ENCODE measurements at places on chromosomes 5 and 9.

DNA sequence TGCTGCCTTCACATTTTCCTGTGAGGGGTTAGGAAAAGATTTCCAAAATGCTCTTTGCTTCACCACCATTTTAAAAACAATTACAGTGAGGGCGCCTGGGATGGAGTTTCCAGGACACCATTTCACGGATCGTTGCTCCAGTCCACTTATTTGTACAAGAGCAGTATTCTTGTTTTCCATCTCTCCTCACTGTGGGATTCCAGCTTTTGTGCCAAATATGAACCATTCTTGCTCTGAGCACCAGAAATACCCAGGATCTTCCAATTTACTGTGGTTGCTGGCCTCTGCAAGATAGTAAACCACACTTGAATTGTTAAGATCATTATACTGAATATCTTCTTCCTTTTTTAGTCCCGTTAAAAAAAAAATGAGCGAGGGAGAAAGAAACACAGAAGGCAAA, 899.5 kb downstream of the TLE1 start:
- DNase-seq = no peak

- DNase-seq = no peak
Observed at GRCh38 chr5:156683509-156683908, 166.6 kb upstream of the PPP1R2B start.

DNA sequence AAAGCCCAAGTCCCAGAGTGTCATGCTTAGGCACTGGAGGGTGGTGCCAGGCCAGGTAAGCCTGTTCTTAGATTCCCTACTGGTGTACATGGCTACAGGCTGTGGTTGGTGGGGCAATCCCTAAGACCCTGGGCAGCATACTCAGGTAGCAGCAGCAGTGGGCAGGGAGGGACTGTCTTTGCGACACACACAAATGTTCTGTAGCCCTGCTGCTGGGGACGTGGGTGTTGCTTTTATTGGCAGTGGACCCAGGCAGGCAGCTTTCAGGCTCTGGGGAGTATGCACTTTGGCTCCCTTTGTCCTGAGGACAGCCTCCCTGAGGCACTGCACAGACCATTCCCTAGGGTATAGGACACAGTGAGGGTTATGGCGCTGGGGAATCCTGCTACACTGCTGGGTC, 137.1 kb upstream of the ADAMTS19 start:
- DNase-seq = no peak

GRCh38 chr9:115799734-115800133, 353.9 kb upstream of the PAPPA start:
- DNase-seq = no peak

DNA sequence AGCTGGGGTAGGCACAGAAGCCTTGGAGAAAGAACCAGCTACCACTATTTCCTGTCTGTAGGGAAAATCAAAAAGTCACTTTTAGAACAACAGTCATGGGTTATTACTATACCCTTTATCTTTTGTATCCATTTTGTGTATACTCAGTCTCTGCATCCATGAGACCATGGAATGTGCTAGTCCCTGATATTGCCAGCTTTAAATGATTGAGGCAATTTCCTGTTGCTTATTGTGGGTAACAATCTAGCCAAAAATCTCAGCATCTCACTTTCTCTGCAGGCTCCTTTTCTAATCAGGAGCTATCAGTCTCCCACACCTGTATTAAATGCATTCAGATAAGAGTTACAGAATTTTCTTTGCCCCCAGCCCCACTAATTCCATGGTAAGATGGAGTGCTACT, 968 bp upstream of the KDM3B start:
- DNase-seq = no peak

DNA sequence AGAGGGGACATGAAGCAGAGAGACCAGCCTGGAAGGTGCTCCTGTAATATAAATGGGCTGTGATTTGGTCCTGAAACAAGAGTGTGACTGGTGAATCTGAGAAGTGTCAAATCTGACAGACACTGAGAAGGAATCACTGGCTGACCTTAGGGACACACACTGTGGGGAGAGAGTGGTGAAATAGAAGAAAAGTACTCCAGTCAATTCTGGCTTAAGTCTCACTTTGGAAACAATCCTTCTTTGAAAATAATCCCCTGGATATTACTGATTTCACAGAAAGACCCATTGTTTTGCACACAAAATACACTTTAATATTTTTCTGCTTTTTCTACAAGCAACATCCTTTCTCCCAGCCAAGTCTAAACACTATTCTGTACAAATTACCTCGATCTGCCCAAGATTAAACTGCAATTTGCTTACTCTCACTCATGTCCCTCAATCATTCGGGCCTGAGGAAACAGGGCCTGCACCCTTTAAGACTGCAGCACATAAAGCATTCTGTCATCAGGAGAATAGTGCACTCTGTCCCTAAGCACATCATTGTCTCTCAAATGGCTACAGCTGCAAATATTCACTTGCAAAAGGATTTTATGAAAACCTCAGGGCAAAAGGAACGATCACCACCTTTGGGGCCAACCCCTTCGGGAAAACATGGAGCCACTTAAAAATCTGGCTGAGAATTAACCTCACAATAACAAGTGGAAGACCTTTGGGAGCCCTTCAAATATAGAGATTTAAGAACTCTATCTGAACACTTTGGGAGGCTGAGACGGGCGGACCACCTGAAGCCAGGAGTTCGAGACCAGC, 68.6 kb downstream of the MAPKAP1 start:
- DNase-seq = no peak

DNA sequence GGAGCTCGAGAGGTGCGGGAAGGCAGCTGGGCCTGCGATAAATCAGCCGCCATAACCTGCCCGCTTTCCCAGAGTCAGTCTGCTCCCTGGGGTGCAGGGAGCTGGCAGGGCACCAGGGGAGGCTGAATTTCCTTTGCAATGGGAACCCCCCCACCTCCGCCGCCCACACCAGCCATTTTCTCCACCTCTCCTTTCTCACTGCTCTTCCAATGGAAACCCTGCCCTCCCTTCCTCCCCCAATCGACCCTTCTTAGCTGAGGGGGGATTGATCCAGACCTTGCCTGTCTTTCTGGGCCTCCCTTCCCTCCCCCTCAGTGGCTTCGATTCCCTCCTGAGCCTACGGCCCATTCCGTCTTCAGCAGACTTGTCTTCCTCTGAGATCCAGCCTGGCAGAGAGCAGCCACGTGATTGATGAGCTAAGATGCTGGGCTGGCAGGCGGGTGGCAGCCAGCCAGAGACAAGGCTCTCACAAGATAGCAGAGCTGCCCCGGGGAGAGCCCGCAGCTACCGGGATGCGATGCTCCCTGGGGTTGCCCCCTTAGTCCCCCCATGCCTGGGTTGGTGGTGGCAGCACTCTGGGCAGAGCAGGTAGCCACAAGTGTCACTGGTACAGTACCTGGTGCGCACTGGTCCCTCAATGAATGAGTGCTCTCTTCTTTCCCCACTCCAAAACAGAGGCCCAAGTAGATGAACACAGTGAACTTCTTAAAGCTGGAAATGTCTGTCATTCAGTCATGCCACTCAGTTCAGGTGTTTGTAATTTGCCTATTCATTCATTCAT, 53.7 kb upstream of the FABP6 start:
- DNase-seq = no peak

- no peak for DNase-seq
Observed at GRCh38 chr9:135146766-135147473, 59.5 kb downstream of the OLFM1 start.

All from stimulated activated CD4-positive, alpha-beta T cell treated with anti-CD3 and anti-CD28 coated beads, Interleukin-4, amount 100 ng/mL, for 1 hour (primary cell).